ENCODE measurements at places on chromosomes 6 and 20. TPM values are rescaled to one million over a fixed set of nuclear protein-coding genes. Genes with fewer than 3 reads are reported as not detected.

Gene PIGT
- 43.7 TPM for total RNA-seq

Gene PHACTR3
- not detected for total RNA-seq

- peak; percentile 7 for DNase-seq
Observed at GRCh38 chr6:164109770-164110140, 695.2 kb downstream of the QKI start.

DNA sequence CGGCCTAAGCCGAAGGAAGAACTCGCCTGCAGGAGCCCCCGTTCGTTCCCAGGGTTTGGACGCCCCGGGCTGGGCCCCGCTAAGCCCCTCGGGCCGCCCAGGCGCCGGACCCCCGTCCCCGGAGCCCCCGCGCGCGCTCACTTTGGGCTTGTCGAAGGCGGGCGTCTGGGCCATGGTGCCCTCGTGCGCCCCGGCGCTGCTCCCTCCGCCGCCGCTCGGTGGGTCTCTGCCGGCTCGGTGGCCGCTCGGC lies 140 bp downstream of the ADA start:
- no peak for DNase-seq

DNA sequence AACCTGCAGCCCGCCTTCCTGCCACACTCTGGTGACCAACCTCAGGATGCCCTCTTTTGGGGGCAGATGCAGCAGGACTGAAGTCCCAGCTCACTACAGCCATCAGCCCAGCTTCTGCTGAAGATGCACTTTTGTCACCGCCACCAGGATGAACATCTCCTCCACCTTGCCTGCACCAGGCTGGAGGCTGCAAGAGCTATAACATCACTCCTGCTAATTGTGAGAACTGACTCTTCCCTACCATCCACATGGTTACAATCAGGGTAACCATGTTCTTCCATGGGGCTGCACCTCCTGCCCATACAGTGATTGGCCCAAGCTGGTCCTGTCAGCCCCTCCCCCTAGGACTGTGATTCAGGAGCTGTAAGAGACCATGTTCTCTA lies 2.0 kb upstream of the ACTL10 start:
- DNase-seq: peak; percentile 36

Gene FIG4
- total RNA-seq: 14.3 TPM

DNA sequence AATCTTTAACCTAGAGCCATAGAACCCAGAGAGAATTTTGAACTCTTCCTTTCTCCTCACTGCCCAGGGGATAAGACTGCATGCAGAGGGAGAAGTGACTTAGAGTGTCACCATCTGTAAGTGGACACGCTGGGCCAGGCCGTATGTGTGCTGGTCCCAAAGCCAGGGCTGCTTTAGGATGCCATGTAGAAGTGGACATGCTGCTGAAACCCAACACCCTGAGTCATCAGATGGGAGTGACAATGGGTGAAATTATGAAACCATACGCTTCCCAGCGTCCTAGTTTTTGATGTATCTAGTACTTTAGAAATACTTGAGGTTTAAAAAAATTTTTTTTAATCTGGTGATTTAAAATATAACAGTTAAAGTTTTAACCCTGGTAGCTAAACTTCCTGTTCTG lies 191.1 kb downstream of the FNDC1 start:
- no peak for DNase-seq

DNA sequence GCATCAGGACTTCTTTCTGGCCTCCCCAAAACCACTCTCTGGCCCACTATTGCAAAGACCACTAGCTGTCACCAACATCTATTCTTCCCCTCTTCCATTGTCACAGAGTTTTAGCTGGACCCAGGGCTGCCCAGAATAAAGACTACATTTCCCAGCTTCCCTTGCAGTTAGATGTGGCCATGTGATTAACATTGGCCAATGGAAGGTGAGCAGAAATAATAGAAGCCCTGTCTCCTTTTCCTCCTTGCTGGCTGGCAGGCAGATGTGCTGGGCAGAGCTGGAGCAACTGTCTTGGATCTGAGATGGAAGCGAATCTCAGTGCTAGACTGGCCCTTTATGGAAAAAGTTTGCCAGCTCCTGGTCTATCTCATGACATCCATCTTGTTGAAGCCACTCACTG lies 97.0 kb downstream of the KCNB1 start:
- DNase-seq: peak; percentile 7

GRCh38 chr20:10427060-10427692 lies 6.8 kb downstream of the MKKS start:
- DNase-seq: peak; percentile 66

- DNase-seq: no peak
Observed at GRCh38 chr6:97563529-97563928, 280.5 kb upstream of the MMS22L start.

GRCh38 chr6:82143041-82143481 lies 104.5 kb downstream of the IBTK start:
- no peak for DNase-seq

- peak; percentile 39 for DNase-seq
Observed at GRCh38 chr20:3077618-3078134, 6.3 kb downstream of the OXT start.

GRCh38 chr6:89952686-89953085 lies 58.4 kb downstream of the GJA10 start:
- DNase-seq: peak; percentile 85

GRCh38 chr6:26576929-26577719 lies 19.6 kb upstream of the ABT1 start:
- peak; percentile 89 for DNase-seq

GRCh38 chr6:138987080-138987642 lies 892 bp downstream of the REPS1 start:
- peak; percentile 38 for DNase-seq

DNA sequence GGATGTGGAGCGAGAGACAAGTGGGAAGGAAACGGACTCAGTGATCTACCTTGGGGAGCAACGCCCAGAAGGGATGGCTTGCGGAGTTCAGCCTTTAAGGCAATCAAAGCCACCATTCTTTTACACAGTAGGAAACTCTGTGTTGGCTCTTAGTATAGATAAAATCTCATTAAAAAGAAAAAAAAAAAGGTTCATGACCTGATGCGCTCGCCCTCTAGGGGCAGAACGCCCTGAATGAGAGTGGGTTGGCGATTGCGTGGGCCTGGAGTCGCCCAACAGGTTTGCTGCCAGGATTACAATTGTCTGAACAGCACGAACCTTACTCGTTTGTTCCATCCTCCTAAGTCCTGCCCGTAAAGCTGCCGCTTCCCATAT lies 1.2 kb downstream of the TPD52L1 start:
- peak; percentile 51 for DNase-seq

DNA sequence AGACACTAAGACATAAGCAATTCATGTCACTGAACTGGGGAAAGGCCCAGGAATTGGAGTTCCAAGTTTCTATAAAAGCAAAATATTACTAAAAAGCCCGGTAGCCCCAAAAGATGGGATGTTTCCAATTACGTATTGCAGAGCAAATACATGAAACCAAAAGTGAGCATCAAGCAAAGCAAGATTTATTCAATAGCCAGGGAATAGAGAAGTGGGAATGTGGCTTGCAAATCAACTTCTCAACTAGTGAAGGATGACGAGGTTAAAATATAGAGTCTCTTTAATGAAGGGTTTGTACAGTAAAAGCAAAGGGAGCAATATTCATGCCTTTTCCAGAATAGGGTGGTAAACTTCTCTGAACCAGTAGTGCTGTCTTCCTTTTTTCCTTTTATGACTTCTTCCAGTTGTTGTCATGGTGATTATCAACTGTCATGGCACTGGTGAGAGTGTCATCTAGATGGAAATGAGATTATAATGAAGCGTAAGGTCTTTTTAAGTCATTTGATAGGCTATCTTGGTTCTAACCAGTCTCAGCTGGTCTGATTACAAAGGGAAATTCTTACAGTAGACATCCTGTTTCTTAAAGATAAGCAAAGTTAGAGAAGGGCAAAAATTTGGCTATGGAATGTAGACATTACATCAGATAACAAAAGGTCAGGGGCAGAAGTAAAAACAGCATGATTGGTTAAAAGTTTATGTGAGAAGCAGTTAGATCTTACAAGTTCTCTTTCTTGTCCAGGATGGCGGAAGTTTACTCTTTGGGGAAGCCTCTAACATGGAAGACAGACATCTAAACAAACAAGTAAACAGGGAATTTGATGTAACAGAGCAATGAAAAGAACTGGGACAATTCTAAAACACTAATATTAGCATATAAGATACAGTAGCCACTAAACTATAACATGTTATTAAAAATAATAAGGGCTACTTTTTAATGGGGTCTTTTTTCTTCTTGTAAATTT lies 96.9 kb downstream of the TBX18 start:
- no peak for DNase-seq

DNA sequence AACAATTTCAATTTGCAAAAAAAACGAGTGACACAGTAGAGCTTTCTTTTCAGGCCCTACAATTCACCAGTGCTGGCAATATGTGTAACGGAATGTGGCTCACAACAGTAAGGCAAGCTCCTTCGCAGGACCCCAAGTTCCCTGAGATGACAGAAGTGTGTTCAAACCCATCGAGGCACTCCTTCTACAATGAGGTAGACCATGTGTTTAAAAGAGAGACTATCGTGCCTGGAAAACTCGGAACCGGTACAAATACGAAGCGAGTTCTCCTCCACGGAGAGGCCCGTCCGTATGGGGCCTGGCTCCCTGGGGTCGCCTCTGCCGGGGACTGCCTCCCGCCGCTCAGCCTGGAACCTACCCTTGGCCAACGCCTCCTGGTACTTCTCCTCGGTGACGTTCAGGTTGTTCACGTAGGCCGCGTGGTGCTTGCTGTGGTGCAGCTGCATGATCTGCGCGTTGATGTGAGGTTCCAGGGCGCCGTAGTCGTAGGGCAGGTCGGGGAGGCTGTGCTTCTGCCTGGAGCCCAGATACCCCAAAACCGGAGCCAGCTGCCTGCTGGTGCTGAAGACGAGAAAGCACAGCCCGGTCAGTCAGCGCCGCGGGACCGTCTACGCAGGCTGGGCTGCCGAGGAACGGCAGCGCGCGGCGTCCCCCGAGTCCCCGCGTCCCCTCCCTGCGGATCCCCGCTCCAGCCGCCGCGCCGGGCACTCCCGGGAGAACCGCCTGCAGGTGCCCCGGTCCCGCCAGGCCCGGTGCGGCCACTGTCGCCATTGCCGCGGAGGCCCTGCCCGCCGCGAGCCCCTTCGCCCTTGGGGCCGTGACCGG lies 526 bp downstream of the SOD2 start:
- DNase-seq: peak; percentile 78

Gene HRH3
- not detected for total RNA-seq

Gene VGLL2
- not detected for total RNA-seq

DNA sequence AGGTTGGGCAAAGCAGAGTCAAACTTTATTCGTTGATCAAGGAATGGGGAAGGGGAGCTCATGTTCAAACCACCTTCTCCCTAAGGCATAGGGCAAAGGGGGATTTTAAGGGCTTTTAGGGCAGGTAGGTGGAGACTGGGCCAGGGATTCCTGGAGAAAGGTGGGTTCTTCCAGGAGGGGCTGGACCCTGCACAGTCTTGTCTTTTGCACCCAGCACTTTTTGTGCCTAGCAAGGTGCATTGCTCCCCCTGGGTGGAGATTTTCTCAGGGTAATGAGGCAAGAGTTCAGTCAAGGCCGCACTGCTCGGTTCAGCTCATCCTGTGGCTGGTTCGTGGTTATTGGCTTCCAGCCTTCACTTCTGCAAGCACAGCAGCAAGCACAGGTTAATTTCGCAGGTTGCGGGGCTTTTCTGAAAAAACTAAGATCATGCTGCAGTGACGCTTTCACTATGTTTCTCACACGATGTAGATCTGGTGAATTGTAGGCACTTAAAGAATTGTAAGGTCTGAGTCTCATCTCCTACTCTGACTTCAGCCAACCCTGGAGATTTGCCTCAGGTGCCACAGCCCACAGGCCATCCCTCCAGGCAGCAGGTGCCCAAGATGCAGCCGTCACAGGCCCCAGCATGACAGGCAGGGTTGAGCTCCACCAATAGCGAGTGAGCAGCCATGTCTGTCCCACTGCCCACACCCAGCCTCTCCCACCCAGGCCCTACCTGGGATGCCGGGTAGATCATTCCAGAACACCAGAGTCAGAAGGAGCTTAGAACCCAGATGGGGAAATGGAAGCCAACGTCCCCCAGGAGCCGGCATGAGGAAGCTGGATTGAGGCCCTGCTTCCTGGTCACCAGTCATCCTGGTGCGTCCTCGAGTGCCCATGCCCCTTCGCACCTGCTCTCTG lies 37.1 kb downstream of the SUN5 start:
- DNase-seq: peak; percentile 82

GRCh38 chr6:85975957-85976356 lies 333.3 kb upstream of the SYNCRIP start:
- no peak for DNase-seq

DNA sequence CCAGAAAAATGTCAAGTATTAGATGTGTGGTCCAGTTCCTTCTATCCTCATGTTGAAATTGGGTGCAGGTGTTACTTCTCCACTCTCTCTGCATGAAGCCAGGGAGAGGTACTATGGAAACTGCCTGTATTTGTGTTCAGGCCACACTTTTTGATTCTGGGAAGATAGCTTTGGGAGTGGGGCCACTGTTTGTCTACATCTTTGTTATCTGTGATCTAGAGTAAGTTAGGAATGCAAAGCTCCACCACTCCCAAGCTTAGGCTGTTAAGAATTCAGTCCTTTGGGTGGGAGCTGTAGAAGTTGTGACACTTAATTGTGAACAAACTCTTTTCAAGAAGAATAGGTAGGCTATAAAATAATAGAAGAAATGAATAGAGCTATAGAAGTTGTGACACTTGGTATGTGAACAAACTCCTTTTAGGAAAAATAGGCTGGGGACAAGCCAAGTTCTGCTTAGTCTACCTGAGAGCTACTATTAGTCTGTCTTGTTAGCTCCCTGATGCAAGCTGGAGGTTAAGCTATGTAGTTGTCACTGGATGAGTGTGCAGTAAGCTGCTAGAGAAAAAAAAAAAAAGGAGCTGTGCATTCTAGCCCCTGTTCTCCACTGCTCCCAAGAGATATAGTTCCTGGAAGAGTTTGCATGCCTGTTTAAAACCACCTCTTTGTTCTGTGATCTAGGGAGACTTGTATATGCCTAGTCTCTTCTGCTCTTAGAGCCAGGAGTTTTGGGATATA lies 7.1 kb upstream of the GFRAL start:
- no peak for DNase-seq

Gene HCRTR2
- total RNA-seq: not detected

DNA sequence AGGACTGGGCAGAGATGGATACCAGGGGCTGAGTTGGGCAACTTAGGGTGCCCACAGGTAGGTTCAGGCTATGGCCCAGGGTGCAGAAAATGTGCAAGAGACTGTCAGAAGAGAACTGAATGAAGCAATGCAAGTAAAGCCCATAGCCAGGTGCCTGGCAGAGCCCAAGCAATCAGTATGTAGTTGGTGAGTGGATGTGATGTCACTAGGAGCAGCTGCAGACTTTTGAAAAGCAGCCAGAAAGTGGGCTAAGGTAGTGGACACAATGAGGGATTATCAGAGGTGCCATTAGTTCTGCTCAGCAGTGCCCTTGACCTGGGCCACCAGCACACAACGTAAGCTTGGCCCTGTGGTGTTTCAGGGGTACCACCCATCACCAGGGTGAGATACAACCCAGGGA lies 135.3 kb downstream of the SOBP start:
- no peak for DNase-seq

DNA sequence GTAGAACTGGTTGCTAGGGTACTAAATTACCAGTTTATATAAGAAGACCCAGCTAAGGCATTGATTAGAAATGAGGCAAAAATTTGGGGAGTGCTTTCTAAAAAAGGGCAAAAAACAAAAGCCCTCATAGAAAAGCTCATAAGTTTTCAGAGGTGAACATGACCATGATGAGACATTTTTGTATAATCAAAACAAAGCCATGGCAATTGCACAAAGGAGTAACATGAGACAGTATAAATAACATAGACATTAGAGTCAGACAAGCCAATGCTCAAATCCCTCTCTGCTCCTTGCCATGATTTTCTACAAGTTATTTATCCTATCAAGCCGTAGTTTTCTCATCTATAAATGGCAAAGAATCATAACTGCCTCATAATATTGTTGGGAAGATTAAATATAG lies 112.2 kb upstream of the ADTRP start:
- no peak for DNase-seq

Gene KCNG1
- total RNA-seq: 1.8 TPM

GRCh38 chr6:2918936-2919335 lies 15.8 kb upstream of the SERPINB9 start:
- DNase-seq: peak; percentile 58

Gene SNAP91
- not detected for total RNA-seq

Data from activated CD8-positive, alpha-beta T cell treated with anti-CD3 and anti-CD28 coated beads for 36 hours (primary cell).